ENCODE measurements at places on chromosomes 1 and 21. TPM values are rescaled to one million over a fixed set of nuclear protein-coding genes. Genes with fewer than 3 reads are reported as not detected.

CD164L2 gene
- polyA plus RNA-seq = 14.5 TPM

ST6GALNAC3 gene
- polyA plus RNA-seq = 0.29 TPM

URB2 gene
- 3.2 TPM for polyA plus RNA-seq

EFHD2 gene
- polyA plus RNA-seq = 32.5 TPM

KDF1 gene
- 17.5 TPM for polyA plus RNA-seq

TMEM183A gene
- 24.2 TPM for polyA plus RNA-seq

APOBEC4 gene
- polyA plus RNA-seq = not detected

GJA9 gene
- 0.32 TPM for polyA plus RNA-seq

CHD1L gene
- 11.4 TPM for polyA plus RNA-seq

SEC16B gene
- polyA plus RNA-seq = 2.4 TPM

RAB7B gene
- 19.4 TPM for polyA plus RNA-seq

C1orf141 gene
- polyA plus RNA-seq = not detected

USH2A gene
- polyA plus RNA-seq = under 0.01 TPM

TMEM81 gene
- polyA plus RNA-seq = 1.0 TPM

SPRR1B gene
- polyA plus RNA-seq = 2,433 TPM
